Spinal cord (tissue), 10 donors: ENCODE measurements at places on chromosomes 11 and 22.

- DNase-seq, result no peak
These were observed 7.4 kb downstream of the CSNK1E start for GRCh38 chr22:38309614-38310517.

- no peak for DNase-seq
These were observed 109.5 kb downstream of the SNX19 start for GRCh38 chr11:130806746-130807145.

DNA sequence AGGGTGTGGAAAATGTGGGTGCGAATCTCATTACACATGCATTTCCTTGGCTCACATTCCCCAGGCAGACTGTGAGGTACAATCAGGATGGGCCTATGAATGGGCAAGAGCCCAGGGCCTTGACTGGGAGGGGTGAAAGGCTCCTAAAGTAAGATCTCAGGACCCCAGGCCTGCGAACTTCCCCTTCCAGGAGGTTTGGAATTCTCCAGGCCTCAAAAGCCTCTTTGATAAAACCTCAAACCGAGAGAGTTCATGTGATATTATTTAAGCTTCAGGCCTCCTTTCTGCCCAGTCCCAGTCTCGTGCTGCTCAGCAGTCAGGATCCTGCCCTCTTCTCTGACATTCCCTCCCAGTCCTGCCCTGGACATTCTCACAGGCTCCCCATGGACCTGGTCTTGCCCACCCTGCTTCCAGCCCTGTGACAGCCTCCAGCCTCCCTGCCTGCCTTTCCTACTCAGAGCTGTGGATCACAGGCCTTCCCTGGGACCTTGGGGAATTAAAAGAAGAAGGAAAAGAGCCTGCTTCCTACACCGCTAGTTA is 37.3 kb upstream of the TEAD1 start:
- no peak for DNase-seq

DNA sequence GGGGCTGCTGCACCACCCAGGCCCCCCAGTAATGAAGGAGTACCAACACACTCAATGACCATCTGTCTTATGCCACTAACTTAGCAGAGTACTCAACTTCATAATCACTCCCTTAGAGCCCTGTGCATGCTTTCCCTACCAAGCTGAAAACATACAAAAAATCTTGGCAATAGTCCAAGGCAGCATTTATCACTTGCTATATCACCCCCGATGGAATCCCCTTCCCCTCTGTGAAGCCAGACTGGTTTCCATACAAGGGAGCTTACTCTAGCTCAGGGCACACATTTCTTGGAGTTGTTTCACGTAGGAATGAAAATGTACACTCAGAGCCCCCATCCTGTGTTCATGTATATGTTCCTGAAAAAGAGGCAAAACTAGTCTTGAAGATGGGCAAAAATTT is 301.3 kb upstream of the TENM4 start:
- DNase-seq, result no peak

DNA sequence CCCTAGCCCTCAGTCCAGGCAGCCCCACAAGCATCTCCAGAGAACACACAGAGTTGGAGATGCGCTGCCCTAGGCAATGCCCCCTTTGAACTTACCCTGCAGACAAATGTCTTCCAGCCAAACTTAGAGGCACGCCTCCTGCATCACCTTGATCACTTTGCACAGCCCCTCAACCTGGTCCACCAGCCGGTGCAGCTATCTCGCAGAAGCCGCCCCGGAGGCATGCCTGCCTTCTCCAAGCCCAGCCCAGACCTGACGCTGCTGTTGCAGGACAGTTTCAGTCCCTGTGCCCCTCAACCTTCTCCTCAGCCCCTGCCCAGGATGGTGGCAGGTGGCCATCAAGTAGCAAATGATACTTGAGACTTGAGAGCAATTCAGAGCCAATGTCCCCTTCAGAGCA is 16.7 kb upstream of the POU2AF1 start:
- no peak for DNase-seq

- no peak for DNase-seq
These were observed 27.1 kb downstream of the MUC6 start for GRCh38 chr11:1009371-1009770.

DNA sequence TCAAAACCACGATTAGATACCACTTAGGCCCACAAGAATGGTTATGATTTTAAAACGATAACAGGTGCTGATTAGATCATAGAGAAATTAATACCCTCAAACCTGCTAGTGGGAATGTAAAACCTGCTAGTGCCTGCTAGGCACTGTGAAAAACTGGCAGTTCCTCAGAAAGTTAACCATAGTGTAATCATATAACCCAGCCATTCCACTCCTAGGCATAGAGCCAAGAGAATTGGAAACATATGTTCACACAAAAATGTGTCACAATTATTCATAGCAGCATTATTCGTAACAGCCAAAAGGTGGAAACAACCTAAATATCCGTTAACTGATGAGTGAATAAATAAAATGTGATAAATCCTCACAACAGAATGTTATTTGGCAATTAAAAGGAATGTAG is 122.2 kb upstream of the SYN3 start:
- no peak for DNase-seq

DNA sequence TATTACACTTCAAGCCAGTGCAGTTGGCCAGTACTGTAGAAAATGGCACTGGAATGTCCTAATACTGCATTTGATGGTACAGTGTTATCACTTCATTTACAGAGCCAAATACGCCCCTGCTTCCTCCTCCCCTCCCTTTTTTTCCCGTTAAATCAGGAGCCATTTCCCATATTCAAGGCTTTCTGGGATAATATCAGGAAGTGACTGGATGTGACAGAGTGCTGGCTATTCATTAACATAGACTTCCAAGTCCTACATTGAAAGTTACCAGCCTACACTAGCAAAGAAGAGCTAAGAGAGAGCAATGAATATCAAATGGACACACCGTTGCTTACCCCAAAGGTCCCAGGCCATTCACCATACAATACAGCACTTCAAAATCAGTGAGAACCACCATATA is 32.1 kb upstream of the ABCC8 start:
- no peak for DNase-seq

DNA sequence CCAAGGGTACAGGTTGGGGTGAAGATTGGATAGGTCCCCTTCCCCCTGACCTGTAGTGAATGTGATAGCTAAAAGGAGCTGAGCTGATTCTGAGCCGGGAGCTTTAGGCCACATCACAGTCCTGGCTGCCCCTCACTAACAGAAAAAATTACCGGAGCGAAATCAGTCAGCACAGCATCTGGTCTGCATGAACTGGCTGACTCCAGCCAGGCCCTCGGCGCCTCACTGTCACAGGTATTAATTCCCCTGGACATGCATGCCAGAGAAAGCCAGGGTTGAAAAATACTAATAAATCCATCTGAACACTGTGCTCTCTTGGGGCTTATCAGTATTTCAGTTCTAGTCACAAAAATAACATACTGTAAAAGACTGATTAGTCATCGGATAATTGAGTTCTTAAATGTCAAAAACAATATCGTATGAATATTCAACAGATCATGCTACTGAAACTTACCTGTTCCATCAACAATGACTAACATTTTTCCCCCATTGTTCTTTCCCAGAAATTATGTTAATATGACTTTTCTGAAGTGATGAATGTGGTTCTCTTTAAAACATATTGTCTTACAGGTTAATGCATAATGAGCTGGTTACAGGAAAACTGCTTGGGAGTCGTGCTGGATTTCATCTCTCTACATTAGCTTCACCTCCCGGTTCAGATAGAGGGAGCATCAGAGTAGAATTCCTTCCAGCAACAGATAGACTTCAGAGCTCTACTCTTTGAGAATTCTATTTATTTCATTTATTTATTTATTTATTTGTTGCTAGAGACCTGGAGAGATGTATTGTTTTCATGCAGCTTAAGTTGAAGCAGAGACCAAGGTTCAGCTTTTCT is 387.7 kb downstream of the NXPE2 start:
- DNase-seq, result no peak

DNA sequence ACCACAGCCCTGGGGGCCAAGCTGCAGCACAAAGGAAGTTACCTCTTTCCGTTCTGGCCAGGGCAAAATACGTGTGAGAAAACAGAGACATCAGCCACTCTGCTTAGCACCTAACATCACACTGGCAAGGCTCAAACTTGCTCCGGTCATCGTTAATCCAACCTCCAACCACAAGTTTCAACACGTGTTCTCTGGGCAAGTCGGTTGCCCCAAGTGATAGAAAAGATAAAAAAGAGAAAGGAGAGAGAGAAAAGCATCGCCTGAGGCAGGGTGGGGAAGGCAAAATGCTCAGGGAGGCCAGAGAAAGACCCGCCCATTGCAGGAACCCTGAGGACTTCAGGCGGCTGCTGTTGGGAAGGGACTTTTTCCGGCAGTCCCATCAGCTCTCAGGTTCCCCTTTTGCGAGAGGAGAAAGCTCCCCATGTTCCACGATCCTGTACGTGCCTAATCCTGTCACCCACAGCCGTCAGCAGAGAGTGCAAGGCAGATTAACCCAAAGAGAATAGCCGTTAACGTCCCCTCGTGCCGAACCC is 18.5 kb upstream of the B4GALNT4 start:
- DNase-seq, result no peak

DNA sequence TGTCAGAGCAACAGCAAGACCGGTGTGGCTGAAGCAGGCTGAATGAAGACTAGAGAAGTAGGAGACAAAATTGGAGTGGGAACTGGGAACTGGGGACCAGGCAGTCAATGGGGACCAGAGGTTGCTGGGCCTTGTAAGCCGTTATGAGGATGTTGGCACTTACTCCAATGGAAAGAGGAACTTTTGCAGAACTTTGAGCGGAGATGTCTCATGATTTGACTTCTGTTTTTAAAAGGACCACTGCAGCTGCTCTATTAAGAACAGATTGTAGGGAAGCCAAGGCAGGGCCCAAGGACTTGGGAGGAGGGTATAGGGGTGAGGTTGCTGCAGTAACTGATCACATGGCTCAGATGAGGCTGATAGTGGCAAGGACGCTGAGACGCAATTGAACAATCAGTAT is 34.2 kb downstream of the IL18 start:
- no peak for DNase-seq

DNA sequence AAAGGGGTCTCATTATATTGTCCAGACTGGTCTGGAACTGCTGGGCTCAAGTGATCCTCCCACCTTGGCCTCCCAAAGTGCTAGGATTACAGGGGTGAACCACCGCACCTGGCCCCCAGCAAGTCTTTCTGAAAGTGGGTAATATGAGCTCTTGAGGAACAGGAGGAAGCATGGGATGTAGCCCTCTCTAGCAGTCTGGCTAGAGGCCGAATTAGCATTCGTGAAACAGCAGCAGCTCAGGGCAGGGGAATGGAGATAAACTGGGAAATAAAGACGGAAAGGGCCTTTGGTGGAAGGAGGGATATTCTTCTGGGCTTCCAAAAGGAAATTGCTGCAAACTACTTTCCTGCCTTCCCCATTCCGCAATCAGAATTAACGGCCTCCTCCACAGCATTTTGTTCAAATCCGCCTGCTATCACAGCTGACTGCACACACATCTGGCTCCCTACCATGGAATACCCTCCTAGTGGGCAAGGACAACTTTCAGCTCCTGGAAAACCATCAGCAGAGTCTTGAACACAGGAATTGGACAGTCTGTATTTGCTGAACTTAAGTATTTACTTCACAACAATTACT is 44.3 kb downstream of the MICAL3 start:
- no peak for DNase-seq

DNA sequence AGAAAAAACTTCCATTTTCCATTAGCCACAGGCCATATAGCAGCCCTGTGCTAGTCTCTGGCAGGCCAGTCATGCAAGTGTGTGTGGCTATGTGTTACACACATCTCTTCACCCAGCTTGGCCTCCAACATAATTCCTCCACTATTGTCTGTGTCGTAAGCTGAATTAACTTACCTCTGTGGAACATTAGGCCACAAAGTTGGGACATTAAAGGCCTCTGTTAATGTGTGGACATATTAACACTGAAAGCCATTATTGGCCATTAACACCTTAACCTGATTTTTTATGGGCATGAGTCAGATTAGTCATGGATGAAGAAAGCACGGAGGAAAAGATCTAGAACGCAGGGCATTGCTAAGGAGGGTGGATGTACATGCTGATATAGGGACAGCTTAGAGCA is 100.1 kb downstream of the DBX1 start:
- no peak for DNase-seq

DNA sequence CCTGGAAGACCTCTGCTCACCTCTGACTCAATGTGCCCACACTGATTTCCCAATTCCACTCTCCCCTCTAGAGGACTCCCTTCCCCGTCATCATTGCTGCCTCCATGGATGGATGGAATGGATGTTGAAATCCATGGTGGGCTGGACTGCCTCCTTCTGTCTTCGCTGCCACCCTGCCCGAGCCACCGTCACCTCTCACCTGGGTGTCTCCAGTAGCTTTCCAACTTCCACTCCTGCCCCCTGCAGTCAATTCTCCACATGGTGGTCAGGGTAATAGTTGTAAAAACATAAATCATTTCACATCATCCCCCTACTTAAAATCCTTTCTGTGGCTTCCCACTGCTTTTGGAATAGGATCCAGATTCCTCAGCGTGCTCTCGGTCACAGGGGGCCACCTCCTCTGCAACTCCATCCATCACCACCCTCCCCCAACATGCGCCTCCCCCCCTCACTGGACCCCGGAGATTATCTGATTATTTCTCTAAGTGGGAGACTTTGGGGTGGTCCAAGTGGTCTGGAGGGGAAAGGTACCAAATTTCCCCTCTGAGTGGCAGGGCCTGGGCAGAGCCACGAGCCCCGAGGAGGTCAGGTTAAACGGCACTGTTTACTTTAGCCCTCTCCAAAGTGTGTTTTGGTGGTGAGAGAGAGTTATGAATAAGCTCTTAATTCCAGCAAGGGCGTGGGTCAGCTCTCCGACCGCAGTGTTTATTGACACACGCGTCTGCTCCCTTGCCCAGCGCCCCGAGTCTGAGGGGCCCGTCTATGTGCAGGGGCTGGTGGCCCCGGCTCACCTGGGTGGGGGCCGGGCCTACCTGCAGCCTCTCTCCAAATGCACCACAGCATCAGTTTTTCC is 313.7 kb downstream of the MN1 start:
- no peak for DNase-seq

DNA sequence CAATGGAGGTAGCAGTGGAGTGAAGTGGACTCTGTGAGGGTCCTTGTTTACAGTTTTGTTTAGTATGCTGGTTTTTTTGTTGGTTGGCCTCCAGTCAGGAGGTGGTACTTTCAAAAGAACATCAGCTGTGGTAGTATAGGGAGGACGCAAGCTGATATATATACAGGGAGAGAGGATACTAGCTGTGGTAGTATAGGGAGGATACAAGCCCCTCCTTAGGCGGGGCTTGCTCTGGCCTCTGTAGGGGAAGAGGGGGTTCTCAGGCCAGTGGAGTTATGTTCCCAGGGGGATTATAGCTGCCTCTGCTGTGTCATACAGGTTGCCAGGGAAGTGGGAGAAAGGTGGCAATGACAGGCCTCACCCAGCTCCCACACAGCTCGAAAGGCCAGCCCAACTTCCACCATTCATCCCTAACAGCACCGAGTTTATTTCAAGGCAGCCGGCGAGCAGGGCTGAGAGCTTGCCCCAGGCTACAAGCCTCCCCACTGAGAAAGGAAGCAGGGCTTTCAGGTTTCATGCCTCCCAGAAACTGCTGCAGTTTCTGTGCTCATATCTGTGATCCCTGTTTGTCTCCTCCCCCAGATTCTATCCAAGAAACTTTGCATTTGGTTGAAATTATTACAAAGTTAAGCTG is 10.4 kb downstream of the OR52E6 start:
- no peak for DNase-seq

GRCh38 chr11:3944198-3944597 is 88.7 kb downstream of the STIM1 start:
- DNase-seq, result no peak
